ENCODE measurements at places on chromosomes 2 and 18. TPM values are rescaled to one million over a fixed set of nuclear protein-coding genes. Genes with fewer than 3 reads are reported as not detected.
A peak's percentile ranks its signal among the peaks of the same experiment; 100 is the strongest.

DNA sequence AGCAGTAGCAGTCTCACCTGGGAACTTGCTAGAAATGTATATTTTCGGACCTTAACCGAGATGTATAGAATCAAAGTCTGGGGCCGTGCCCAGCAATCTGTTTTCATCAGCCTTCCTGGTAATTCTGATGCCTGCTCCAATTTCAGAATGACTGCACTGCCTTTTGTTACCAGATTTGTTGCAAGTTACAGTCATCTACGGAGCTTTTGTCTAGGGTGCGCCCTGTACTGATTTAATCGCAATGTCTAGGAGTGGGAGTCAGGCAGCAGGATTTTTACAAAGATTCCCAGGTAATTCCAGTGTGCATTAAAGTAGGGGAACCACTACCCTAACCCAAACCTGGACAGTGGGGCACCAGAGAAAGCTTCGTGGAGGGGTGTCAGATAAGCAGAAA is 178.0 kb downstream of the HAUS1 start:
- no peaks in the 10 kb centered on the region for H3K4me1 ChIP-seq
- H3K4me3 ChIP-seq, result no peak overlapping the region
- H3K27me3 ChIP-seq, result no peaks in the 10 kb centered on the region

DNA sequence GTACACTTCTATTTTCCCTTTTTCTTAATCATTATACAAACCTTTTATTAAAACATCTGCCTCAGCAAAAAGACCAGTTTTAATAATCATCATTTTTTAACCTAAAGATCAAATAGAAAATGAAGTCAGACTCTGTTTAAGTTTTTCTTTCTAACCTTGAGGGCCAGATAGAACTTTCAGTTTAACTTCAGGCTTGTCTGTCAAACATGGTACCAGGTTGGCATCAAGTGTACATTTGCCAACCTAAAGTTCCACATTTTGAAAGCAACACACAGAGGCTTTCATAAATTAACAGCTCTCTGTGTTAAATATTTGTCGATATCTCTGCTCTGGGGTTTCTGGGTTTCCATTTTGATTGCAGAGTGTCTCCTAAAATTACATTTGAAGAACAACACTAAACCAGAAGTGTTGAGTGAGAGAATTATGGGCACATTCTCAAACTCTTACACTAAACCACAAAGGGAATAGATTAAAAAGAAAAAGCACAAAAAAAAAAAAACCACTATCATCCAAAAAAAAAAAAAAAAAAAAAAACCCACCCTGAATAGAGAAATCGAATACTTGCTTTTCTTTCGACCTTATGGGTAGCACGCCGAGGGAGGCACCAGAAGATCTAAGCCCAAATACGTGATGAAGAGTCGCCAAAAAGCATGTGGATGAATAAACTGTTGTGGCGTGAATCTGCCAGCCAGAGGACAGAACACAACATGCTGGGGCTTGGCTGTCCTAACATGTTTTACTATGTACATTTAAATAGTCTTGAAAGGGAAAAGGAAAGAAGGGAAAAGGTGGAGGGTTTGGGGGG is 166.2 kb downstream of the TCF4 start:
- H3K4me1 ChIP-seq, result peaks cover 68% of the 10 kb centered on the region
- H3K27ac ChIP-seq, result peak overlapping the region; percentile 88
- no peaks in the 10 kb centered on the region for H3K36me3 ChIP-seq
- peak overlapping the region; percentile 59 for H3K4me3 ChIP-seq
- no peaks in the 10 kb centered on the region for H3K27me3 ChIP-seq

DNA sequence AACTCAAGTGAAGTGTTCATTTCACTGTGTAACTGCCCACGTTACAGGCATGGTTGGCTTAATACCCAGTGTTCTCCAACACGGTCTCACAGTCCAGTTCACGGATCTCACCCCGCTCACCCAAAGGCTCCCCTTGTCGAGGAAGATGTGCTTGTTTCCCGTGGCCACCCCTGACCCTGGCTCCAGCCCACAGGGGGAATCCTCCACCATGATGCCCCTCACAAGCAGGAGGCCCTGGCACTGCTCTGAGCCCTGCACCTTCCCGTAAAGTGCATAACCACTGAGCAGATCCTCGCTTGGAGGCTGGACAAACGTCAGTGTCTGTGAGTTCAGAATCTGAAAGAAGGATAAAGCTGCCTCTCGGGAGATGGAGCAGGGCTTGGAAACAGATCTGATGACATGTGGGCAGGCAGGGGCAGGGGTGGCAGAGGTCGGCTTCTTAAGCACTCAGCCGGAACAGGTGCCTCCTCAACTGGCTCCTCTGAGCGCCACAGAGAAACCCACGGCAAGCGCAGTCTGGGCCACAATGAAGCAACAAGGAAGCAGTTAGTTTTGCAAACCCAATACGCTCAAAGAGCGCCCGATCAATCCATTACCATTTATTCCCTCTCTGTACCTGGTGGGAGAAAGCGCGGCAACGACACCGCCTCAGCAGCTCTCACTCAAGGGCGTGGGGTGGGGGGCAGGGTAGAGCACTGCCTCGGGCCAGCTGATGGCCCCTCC is 17.6 kb downstream of the HDAC4 start:
- H3K27ac ChIP-seq, result no peak overlapping the region
- no peaks in the 10 kb centered on the region for H3K36me3 ChIP-seq
- no peaks in the 10 kb centered on the region for H3K4me1 ChIP-seq
- no peaks in the 10 kb centered on the region for H3K27me3 ChIP-seq
- no peak overlapping the region for H3K4me3 ChIP-seq

DNA sequence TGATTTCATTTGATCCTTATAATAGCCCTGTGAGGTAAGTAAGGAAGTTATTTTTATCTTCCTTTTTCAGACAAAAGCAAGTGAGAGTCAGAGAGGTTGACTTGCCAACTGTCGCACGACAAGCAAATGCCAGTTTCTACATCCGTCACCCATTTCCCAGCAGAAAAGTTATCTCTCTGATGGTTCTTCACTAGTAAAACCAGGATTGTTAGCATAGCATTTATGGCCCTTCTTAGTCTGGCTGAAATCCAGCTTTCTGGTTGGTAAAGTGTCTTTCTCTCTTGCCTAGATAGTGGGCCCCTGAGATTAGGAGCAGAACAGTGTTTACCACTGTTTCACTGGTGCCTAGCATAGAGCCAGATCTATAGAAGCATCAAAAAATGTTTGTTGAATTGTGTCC is 7.1 kb upstream of the XDH start:
- DNase-seq, result no peak
- H3K27ac ChIP-seq, result no peak overlapping the region
- H3K36me3 ChIP-seq, result no peaks in the 10 kb centered on the region
- H3K4me3 ChIP-seq, result no peak overlapping the region
- no peaks in the 10 kb centered on the region for H3K27me3 ChIP-seq

- H3K4me1 ChIP-seq, result no peaks in the 10 kb centered on the region
- H3K27me3 ChIP-seq, result no peaks in the 10 kb centered on the region
- H3K27ac ChIP-seq, result no peak overlapping the region
Observed at GRCh38 chr2:149990965-149991364, 403.4 kb upstream of the MMADHC start.

XIRP2 gene
- not detected for total RNA-seq

DNA sequence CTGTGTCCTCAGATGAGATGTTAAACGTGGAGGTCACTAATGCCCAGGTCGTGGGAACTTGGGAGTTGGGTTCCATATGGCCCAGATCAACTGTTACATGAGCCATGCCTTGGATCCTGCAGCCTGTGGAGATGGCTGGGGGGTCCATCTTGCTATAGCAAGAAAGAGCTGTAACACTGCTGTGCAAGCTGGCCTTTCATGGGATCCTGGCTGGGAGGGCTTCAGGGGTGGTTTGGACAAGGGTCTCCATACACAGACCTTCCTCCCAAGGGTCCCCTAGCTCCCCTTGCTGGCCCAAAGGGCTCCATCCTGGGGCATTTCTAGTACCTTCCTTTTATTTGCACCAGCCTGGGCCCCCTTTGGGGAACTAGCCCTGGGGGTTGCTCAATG is 337.7 kb downstream of the DYSF start:
- no peak overlapping the region for H3K4me3 ChIP-seq
- no peaks in the 10 kb centered on the region for H3K4me1 ChIP-seq
- no peak for DNase-seq
- no peaks in the 10 kb centered on the region for H3K36me3 ChIP-seq
- H3K27ac ChIP-seq, result no peak overlapping the region

GTF3C2 gene
- total RNA-seq, result 56.9 TPM

GRCh38 chr2:33229646-33230045 is 246.8 kb upstream of the RASGRP3 start:
- no peak overlapping the region for H3K27ac ChIP-seq
- H3K36me3 ChIP-seq, result no peaks in the 10 kb centered on the region
- H3K27me3 ChIP-seq, result no peaks in the 10 kb centered on the region

- no peak overlapping the region for H3K4me3 ChIP-seq
- peaks cover 93% of the 10 kb centered on the region for H3K4me1 ChIP-seq
Observed at GRCh38 chr2:217858519-217859491, 144.0 kb downstream of the TNS1 start.

DNA sequence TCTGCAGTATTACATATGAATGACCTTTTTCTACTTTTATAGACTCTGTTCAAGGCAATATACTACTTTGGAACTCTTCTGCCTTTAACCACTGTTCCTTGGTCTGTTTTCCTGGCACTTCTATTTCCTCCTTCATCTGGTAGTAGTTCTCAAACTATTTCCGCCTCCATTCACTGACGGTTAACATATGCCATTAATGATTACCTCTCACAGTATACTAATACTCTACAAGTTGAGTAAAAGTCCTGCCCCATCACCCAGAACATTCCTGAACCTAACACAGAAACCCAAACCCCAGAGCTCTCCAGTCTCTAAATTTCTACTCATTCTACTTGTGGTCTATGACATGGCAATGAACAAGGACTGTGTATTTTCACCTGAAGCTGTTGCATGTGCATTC is 4.5 kb downstream of the GFPT1 start:
- no peak overlapping the region for H3K27ac ChIP-seq
- no peaks in the 10 kb centered on the region for H3K36me3 ChIP-seq
- H3K4me1 ChIP-seq, result peaks cover 4% of the 10 kb centered on the region

DNA sequence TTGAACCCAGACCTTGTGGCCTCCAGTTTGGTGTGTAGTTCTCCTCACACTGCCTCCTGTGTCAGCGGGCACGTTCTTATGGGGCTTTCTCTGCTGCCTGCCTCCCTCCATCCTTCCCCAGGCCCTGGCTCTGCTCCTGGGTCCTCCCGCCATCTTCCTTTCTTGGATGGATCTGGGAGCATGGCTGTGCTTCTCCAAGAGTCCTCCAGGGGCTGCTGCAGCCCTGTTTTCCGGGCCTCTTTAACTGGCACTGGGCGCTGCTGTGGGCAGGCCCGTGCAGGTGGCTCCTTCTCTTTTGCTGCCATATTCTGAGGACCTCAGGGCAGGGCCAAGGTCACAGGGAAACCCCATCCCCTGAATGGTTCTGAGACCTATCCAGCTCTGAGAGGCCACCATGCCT is 17.8 kb downstream of the THNSL2 start:
- H3K4me3 ChIP-seq, result no peak overlapping the region
- H3K27me3 ChIP-seq, result no peaks in the 10 kb centered on the region
- H3K36me3 ChIP-seq, result no peaks in the 10 kb centered on the region
- H3K27ac ChIP-seq, result no peak overlapping the region
- peaks cover 12% of the 10 kb centered on the region for H3K4me1 ChIP-seq

GRCh38 chr2:2662037-2662846 is 331.2 kb upstream of the MYT1L start:
- H3K4me3 ChIP-seq, result no peak overlapping the region
- H3K4me1 ChIP-seq, result peaks cover 36% of the 10 kb centered on the region
- DNase-seq, result no peak
- H3K27ac ChIP-seq, result peak overlapping the region; percentile 48
- H3K27me3 ChIP-seq, result no peaks in the 10 kb centered on the region

DNA sequence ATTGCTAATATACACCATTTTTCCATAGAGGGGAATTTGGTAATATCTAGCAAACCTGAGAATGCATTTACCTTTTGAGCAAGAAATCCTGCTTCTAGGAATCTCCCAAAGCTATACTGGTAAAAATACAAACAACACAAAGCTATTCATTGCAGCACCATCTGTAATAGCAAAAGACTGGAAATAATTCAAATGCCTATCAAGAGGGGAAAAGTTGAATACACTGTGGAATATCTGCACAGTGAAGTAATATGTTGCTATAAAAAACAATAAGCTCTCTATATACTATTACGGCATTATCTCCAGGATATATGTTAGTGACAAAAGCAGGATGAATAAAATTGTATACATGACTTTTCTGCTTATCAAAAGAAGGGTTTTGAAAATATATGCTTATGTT is 112.3 kb upstream of the CHAC2 start:
- DNase-seq, result no peak
- H3K36me3 ChIP-seq, result no peaks in the 10 kb centered on the region
- no peak overlapping the region for H3K27ac ChIP-seq
- no peaks in the 10 kb centered on the region for H3K27me3 ChIP-seq
- no peaks in the 10 kb centered on the region for H3K4me1 ChIP-seq
- no peak overlapping the region for H3K4me3 ChIP-seq

GRCh38 chr2:129734343-129735034 is 245.0 kb upstream of the RAB6C start:
- no peak overlapping the region for H3K4me3 ChIP-seq
- H3K36me3 ChIP-seq, result no peaks in the 10 kb centered on the region
- H3K27ac ChIP-seq, result no peak overlapping the region
- no peak for DNase-seq

- DNase-seq, result no peak
- no peak overlapping the region for H3K27ac ChIP-seq
- H3K27me3 ChIP-seq, result no peaks in the 10 kb centered on the region
Observed at GRCh38 chr2:52862801-52863200, 904.8 kb upstream of the CHAC2 start.

DNA sequence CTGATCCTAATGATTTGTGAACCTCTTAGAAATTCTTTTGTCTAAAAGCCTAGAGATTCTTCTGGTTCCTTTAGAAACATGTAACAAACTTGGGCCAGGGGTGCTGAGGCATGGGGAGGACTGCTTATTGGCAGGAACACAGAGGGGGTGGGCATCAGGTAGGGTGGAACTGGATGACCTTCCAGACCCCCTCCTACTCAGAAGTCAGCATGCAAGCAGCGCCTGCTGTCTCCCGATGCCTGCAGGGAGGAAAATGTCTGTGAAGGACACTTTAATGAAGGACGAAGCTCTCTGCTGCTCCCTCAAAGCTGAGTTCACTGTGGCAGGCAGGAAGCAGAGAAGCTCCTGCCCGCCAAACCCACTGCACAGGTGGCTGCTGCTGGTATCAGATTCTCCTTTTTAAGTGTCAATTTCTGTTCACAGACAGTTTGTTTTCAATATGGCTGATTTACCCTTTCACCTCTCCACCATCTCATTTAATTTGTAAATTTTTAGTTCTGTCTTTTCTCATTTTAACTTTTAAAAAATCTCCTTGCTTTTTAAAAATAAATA is 19.4 kb downstream of the COA5 start:
- H3K4me3 ChIP-seq, result no peak overlapping the region
- no peak overlapping the region for H3K27ac ChIP-seq
- H3K27me3 ChIP-seq, result no peaks in the 10 kb centered on the region
- no peak for DNase-seq

GRCh38 chr2:217993817-217994463 is 8.9 kb downstream of the TNS1 start:
- no peak overlapping the region for H3K4me3 ChIP-seq
- H3K36me3 ChIP-seq, result no peaks in the 10 kb centered on the region
- no peaks in the 10 kb centered on the region for H3K27me3 ChIP-seq

FAP gene
- total RNA-seq, result 1.3 TPM

- H3K4me1 ChIP-seq, result peaks cover 8% of the 10 kb centered on the region
- H3K36me3 ChIP-seq, result no peaks in the 10 kb centered on the region
- H3K27ac ChIP-seq, result no peak overlapping the region
- DNase-seq, result no peak
- no peaks in the 10 kb centered on the region for H3K27me3 ChIP-seq
Observed at GRCh38 chr18:13289481-13290205, 71.1 kb downstream of the LDLRAD4 start.
